ENCODE measurements at places on chromosomes 2 and 18. TPM values are rescaled to one million over a fixed set of nuclear protein-coding genes. Genes with fewer than 3 reads are reported as not detected.

GALR1 gene
- total RNA-seq = not detected

RAB6C gene
- not detected for total RNA-seq

SLC4A3 gene
- 4.1 TPM for total RNA-seq

AOX1 gene
- 13.8 TPM for total RNA-seq

CFC1 gene
- not detected for total RNA-seq

IL1R2 gene
- total RNA-seq = 8.2 TPM

TFCP2L1 gene
- total RNA-seq = 3.9 TPM

KCNIP3 gene
- 16.4 TPM for total RNA-seq

HRH4 gene
- 0.55 TPM for total RNA-seq

LONRF2 gene
- total RNA-seq = 27.9 TPM

SERPINB13 gene
- total RNA-seq = not detected

CXCR1 gene
- 0.18 TPM for total RNA-seq

CRYBA2 gene
- total RNA-seq = not detected

CFC1B gene
- not detected for total RNA-seq

ABCG5 gene
- not detected for total RNA-seq

SH3RF3 gene
- 10.2 TPM for total RNA-seq

STK39 gene
- total RNA-seq = 13.9 TPM

NDUFS1 gene
- 35.9 TPM for total RNA-seq

TNFRSF11A gene
- 7.4 TPM for total RNA-seq

CHN1 gene
- 56.7 TPM for total RNA-seq

GCC2 gene
- 79.4 TPM for total RNA-seq

EMILIN1 gene
- total RNA-seq = 237 TPM

GAREM1 gene
- 12.0 TPM for total RNA-seq

LRP2 gene
- total RNA-seq = 0.35 TPM

REG1B gene
- not detected for total RNA-seq

KCNK3 gene
- total RNA-seq = 7.8 TPM

NR4A2 gene
- 5.5 TPM for total RNA-seq

DAW1 gene
- total RNA-seq = not detected

SERPINB2 gene
- total RNA-seq = not detected

AGXT gene
- not detected for total RNA-seq

SIX2 gene
- total RNA-seq = 0.48 TPM

CHST9 gene
- total RNA-seq = 0.21 TPM

RNU2-63P gene
- not detected for total RNA-seq

POTEI gene
- 0.35 TPM for total RNA-seq

RNF125 gene
- 16.2 TPM for total RNA-seq

FRZB gene
- 0.29 TPM for total RNA-seq

REG3A gene
- not detected for total RNA-seq

CPO gene
- not detected for total RNA-seq

ALLC gene
- not detected for total RNA-seq

PLCD4 gene
- 1.2 TPM for total RNA-seq

FEZ2 gene
- 49.8 TPM for total RNA-seq

NRP2 gene
- total RNA-seq = 114 TPM

RAD51AP2 gene
- not detected for total RNA-seq

CFAP65 gene
- 2.6 TPM for total RNA-seq

DRC1 gene
- not detected for total RNA-seq

HSBP1L1 gene
- total RNA-seq = 6.6 TPM

CCDC178 gene
- 2.6 TPM for total RNA-seq

PTPRM gene
- 78.2 TPM for total RNA-seq

TNS1 gene
- 439 TPM for total RNA-seq

PTPRN gene
- total RNA-seq = 0.21 TPM

ITGA4 gene
- 112 TPM for total RNA-seq

RGPD4 gene
- not detected for total RNA-seq

PLGLB1 gene
- 5.1 TPM for total RNA-seq

MLPH gene
- 1.2 TPM for total RNA-seq

ACKR3 gene
- 11.8 TPM for total RNA-seq

SERPINB10 gene
- total RNA-seq = not detected

ADI1 gene
- 33.8 TPM for total RNA-seq

FABP1 gene
- 0.88 TPM for total RNA-seq

VWC2L gene
- total RNA-seq = 0.21 TPM

All from uterus (tissue), 4 donors.